Stimulated activated naive B cell treated with anti-CD40 and anti-IgM and Interleukin-4, amounts not matched to agents 10 μg/mL and 1 μg/mL and 100 μg/mL, for 72 hours (primary cell): ENCODE measurements at places on chromosomes 12 and 14.

DNA sequence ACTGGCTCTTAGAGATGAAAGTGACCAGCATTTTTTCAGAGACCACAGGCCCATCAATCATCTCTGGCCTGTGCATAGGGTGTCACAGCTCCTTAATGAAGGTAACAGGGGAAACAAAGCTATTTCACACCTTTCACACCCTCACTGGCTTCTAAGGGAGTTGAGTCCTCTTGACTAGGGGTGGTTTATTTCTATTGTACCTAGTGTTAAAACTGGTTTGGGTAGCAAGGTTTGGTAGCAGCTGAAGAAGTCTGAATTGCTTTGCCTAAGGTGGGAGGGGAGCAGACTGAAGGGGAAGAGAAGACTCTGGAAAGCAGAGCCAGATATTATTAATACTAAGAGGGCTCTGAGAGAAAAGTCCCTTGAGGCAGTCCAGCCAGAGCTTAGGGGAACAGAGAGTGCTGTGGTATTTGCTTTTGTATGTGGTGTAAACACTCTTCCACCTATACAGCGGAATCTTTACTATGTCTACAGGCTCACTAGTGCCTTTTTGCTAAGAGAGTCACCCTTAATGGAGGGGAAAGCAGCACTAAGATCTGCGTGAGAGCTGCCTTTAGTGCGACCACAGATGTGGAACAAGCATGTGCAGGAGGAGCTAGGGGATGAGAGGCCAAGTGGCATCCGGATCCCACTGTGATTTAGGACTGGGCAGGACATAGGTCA, 95.8 kb downstream of the STXBP6 start:
- DNase-seq, result no peak

DNA sequence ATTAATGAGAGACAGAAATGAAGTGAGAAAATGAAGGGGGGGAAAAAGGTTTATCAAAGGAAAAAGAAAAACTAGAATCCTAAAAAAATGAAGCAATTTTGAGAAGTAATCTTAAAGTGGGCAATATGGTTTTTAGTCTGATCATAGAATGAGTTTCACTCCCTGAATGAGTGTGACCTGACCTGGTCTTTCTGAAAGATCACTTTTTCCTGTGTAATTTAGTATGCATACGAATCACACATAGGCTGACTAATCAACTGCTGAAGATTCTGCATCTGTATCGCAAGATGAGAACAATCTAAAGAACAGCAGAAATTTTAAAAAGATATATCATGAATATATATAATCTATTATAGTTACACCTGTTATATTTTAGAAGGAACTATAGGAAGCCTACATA, 11.3 kb downstream of the GNPTAB start:
- DNase-seq, result no peak

DNA sequence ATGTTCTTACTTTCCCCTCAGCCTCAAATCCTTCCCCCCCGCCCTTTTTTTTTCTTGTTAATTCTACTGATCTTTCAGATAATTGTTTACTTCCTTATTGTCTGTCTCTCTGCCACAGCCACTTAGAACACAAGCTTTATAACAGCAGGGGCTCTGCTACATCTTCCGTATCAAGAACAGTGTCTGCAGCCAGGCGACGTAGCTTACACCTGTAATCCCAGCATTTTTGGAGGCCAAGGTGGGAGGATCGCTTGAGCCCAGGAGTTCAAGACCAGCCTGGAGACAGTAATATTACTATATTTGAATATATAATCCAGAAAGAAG, 5.4 kb downstream of the SOS2 start:
- no peak for DNase-seq

DNA sequence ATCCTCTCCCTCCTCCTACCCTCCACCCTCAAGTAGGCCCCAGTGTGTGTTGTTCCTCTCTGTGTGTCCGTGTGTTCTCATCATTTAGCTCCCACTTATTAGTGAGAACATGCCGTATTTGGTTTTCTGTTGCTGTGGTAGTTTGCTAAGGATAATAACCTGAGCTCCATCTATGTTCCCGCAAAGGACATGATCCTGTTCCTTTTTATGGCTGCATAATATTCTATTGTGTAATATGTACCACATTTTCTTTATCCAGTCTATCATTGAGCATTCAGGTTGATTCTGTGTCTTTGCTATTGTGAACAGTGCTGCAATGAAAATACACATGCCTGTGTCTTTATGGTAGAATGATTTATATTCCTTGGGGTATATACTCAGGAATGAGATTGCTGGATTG, 30.5 kb downstream of the JDP2 start:
- DNase-seq, result no peak

DNA sequence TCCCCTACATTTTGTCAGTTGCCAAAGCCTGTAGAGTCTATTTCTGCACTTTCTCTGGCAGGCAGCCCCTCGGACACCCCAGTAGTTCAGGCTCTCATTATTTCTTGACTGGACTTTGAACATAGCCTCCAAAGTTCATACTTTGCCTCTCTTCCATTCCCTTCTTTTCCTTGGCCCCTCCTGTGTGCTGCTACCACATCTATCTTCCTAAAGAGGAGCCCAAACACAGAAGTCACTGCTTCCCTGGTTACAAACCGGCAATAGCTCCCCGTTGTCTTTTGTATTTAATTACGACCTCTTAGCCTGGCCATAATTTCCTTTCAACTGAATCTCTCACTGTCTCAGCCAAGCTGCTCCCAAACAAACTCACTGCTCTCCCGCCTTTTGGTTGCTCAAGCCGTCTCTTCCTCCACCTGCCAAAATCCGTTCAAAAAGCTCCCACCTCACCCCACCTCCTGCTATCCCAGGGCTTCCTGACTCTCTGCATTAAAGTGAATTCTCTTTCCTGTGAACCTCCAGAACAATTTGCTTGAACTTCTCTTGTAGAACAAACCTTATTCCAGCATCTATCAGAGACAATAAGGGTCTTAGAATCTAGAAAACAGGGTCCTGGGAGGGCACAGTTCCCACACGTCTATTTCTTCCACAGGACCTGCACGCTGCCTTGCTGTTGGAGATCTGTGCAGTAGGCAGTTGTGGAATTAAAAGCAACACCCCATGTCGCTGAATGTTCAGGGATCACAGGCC, 46.9 kb downstream of the PRMT8 start:
- DNase-seq, result no peak
